Muscle of leg (tissue), 16 donors: ENCODE measurements at places on chromosomes 6 and 20. TPM values are rescaled to one million over a fixed set of nuclear protein-coding genes. Genes with fewer than 3 reads are reported as not detected.

SLC35B2 gene
- total RNA-seq = 27.6 TPM

DNA sequence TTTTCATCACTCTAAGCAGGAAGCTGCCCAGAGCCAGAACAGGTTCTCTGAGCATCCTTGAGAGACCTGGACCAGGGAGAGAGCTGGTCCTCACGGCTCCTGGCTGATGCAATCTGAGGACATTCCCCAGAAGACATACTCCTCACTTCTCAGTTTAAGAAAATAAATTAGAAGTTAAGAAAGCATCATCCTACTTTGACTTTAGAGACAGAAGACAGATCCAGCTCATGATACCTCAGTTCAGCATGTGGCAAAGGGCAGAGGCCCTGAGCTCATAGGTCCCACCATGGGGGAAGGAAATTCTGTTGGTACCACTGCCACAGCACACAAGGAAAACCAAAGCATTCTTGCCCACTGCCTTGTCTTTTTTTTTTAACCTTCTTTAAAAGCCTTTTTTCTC lies 378.1 kb upstream of the JARID2 start:
- no peak overlapping the region for H3K4me3 ChIP-seq
- no peaks in the 10 kb centered on the region for H3K36me3 ChIP-seq
- no peaks in the 10 kb centered on the region for H3K27me3 ChIP-seq
- H3K27ac ChIP-seq = no peak overlapping the region
- DNase-seq = no peak
- H3K4me1 ChIP-seq = peaks cover 4% of the 10 kb centered on the region

VSTM2L gene
- total RNA-seq = 2.4 TPM

DNA sequence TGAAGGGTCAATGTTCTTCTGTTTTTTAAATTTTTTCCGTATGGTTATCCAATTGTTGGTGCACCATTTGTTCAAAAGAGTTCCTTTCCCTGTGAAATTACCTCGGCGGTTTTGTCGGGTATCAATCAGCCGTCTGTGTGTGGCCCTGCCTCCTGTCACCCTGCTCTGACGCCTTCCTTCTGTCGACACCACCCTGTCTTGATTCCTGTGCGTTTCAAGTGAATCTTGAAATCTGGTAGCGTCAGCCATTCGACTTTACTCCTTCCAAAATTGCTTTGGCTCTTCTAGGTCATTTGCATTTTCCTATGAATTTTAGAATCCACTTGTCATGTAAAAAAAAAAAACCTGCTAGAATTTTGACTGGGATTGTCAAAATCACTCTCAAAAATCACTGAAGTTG lies 181.1 kb downstream of the CDH4 start:
- no peak for DNase-seq
- H3K4me1 ChIP-seq = peaks cover 12% of the 10 kb centered on the region
- H3K27me3 ChIP-seq = peaks cover 42% of the 10 kb centered on the region
- H3K4me3 ChIP-seq = no peak overlapping the region

- DNase-seq = no peak
- no peaks in the 10 kb centered on the region for H3K4me1 ChIP-seq
- no peak overlapping the region for H3K4me3 ChIP-seq
- no peak overlapping the region for H3K27ac ChIP-seq
Measured at GRCh38 chr6:88544986-88545612, 379.0 kb upstream of the CNR1 start.
